Stimulated activated CD8-positive, alpha-beta memory T cell treated with anti-CD3 and anti-CD28 coated beads, Interleukin-4, amount 100 ng/mL, for 1 hour (primary cell): ENCODE measurements at places on chromosomes 1 and 21.
A peak's percentile ranks its signal among the peaks of the same experiment; 100 is the strongest.

GRCh38 chr1:209123601-209124000, 459.9 kb upstream of the CAMK1G start:
- no peak for DNase-seq

- no peak for DNase-seq
Measured at GRCh38 chr1:53524428-53525375, 65.5 kb downstream of the DMRTB1 start.

GRCh38 chr1:59064592-59064991, 232.3 kb upstream of the FGGY start:
- DNase-seq: no peak

DNA sequence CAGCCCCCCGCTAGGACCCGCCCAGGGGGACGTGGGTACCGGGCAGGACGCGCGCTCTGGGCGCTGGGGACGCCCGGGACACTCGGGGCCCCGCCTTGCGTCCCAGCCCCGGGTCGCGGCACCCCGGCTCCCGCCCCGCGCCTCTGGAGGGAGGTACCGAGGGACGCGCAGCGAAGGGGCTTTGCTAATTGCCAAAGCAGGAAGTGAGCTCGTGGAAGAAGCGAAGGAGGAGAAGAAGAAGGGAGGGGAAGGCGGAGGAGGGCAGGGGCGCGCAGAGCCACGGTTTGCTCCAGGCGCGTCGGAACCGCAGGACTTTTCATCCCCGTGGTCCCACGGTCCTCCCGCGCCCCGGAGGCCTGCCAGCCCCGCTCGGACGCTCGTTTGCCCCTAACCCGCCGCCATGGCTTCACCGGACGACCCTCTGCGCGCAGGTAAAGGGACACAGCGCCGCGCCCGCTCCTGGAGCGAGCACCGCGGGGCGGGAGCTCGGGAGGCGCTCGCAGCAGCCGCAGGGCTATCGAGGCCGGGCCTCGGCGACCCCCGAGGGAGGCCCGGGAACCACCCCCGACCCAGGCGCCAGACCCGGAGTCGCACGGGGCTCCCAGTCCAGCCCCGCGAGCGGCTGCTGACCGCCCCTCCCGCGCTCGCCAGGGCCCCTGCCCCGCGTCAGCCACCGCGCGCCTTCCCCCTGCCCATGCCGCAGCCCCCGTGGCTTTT, 1.3 kb downstream of the EDARADD start:
- DNase-seq: peak; percentile 23

GRCh38 chr1:151612501-151613281, 841 bp downstream of the SNX27 start:
- DNase-seq: peak; percentile 5

- no peak for DNase-seq
Measured at GRCh38 chr1:17542645-17543044, 3.1 kb downstream of the ARHGEF10L start.

GRCh38 chr1:25820247-25821111, 725 bp downstream of the MTFR1L start:
- peak; percentile 47 for DNase-seq

- no peak for DNase-seq
Measured at GRCh38 chr1:67134695-67135094, at the start of gene C1orf141. Gene C1orf141, minus strand, starts transcription at chr1:67134970. Its CDS starts 7,730 bp downstream, at chr1:67127240.

DNA sequence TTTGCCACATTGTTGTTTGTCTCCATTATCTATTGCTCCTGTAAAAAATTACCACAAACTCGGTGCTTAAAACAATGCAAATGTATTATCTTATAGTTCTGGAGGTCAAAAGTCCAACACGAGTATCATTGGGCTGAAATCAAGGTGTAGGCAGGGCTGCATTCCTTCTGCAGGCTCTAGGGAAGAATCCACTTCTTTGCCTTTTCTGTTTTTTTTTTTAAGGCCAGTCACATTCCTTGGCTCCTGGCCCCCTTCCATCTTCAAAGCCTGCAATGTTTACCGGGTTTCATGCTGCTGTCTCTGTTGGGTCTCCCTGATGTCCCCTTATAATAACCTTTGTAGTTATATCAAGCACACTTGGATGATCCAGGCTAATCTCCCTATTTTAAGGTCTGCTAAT, 212.7 kb downstream of the PTBP2 start:
- no peak for DNase-seq

DNA sequence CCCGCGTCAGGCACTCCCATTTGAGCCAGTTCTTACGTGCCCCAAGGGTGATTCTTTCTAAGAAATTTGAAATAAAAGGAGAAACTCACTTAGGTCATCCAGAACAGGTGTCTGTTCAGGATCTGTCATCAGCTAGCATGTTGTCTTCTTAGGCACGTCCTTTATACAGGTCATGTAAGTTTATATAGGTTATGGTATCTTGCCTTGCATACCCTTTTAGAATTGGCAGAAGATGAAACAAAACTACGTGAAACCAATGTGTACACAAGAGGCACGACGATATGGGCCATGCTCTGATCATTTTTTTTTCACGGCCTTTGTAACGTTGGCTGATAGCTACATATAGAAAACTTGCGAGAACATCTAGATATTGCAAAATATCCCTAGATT, 579 bp upstream of the GTF2B start:
- DNase-seq: no peak

GRCh38 chr1:157019457-157019856, 26.1 kb downstream of the ARHGEF11 start:
- no peak for DNase-seq

- no peak for DNase-seq
Measured at GRCh38 chr1:27487966-27488884, 1.7 kb downstream of the WASF2 start.

DNA sequence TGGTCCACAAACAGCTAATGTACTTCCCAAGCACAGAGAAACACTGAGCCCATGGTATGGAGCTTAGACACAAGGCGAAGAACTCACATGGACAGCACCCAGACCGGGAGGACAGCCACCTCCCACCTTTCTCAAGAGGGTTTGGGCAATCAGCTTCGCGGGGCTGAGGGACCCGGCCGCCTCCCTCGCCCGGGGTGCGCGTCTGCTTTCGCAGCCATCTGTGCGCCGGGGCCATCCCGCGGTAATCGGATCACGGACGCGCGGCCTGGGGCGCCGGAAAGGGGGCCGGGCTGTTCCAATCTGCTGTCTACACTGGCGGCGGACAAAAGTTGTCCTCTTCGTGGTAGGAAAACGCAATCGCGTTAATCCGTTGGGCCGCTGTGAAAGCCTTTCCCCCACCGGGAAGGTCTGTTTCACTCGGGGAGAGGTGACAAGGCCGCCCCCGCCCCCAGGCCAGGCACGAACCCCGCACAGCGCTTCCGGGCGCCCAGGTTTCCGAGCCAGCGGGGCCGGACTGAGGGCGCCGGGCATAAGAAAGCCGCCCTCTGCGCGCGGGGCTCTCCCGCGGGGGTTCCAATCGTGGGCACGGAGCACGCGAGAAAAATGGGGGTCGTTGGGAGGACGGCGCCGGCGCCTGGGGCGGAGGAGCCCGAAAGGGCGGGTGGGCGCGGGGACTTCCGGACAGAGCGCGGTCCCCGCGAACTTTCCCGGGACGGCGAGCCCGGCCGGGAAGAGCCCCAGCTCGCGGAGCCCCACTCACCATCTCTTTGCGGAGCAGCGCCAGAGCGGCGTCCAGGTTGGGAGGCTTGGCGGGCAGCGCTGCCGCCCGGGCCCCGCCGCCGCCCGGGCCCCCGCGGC, 664 bp downstream of the FAM89A start:
- DNase-seq: no peak

- no peak for DNase-seq
Measured at GRCh38 chr21:42056468-42056867, 14.6 kb upstream of the UMODL1 start.

DNA sequence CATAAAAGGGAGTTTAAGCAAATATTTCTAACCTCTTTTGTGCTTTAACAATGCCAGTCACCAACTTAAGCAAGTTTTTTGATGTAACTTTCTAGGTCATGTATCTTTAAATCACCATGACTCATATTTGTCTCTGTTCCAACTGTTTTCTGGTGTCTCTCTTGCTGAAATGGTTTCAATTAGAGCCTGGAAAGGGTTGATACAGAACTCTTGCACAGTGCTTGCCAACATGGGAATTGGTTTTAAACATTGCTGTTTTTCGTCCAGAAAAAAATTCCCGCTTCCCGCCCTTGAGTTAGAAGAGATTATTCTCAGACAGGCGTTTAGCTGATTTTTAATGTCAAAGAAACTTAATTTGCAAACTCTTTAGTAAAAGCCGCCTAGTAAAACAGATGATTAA, 46.4 kb upstream of the SLC22A15 start:
- no peak for DNase-seq
